ENCODE measurements at places on chromosomes 7 and 10.

- DNase-seq, result no peak
Observed at GRCh38 chr7:93036807-93037206, 81.0 kb downstream of the SAMD9 start.

DNA sequence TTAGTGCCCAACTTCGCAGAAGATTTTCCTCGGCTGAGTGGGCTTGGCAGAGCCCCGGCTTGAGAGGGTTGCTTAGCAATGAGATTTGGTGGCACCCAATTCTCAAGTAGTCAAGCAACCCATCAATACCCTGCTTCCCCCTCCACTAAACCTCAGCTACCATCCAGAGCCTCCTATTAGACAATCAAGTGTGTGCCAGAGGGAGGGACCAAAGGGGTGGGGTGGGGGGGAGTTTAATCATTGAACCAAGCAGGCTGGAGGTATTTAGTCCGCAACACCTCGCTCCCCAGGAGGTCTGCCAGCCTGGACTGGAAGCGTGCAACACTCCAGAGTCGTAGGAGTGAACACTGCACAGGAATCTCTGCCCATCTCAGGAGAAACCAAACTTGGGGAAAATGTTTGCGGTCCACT is at the start of gene HKDC1:
TSS of gene HKDC1 (plus strand) at position 292 of the 411 bp plus-strand sequence. CDS start at position 396, 104 bp downstream.
- no peak for DNase-seq

DNA sequence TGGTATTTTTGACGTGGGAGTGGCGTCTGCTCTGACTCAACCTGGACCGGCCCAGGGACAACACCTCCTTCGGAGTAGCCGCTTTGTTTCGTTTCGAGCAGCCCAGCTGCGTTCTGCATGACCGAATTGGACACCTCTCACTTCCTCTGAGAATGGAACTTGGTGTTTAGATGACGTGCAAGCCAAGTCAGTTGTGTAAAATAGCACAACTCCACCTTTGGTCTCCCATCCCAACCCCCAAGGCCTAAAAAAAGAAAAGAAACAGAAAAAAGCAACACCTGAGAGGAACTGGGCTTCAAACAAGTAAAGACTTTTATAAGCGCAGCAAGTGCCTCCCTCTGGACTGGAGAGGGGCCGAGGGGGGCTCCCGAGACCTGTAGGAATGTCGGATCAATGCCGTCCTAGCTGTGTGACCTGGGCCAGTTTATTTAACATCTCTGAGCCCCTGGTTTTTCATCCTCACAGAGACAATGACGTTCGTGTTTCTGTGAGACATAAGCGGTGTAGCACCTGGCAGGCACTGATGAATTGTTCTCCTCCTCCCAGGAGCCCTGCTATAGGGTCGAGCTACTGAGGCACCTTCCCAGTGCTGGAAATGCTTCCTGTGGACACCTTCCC is 52.0 kb upstream of the SMNDC1 start:
- DNase-seq, result no peak

DNA sequence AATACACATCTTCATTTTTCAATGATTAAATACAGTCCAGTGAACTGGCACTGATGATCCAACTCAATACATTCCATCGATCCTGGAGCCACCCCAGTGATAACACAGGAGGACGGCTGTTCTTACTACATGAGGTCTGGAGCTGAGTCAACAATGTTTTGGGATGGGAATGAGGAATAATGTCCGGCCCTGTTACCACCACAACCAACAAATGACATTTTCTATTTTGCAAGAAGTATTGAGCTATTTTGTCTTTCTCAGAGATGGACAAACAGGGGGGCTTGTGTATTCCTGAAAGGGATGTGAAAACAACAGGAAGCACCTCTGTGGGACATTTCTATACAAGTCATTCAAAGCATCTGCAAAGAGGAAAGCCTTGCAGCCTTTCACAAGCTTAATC is 249.2 kb downstream of the PARD3 start:
- no peak for DNase-seq

DNA sequence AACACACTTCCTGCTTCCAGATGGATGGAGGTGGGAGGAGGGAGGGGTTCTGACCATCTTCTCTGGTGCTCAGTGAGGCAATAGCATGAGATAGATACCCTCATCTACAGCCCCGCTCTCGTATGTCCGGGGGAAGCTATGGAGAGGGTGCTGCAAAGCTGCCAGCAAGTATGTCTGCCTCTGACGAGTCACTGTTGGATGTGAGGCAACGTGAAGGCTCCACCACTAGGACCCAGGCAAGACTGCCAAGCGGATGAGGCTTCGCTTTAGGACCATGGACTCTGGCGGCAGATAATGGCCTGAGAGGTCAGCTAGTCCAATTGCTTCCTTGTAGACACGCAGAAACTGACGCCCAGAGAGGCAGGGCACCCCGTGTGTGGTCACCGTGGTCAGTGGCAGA is 601.6 kb downstream of the PTPRN2 start:
- DNase-seq, result no peak
